Mucosa of descending colon (tissue), 3 donors: ENCODE measurements at places on chromosomes 3 and 15.

- no peak for DNase-seq
These were observed 123.8 kb upstream of the C15orf61 start for GRCh38 chr15:67397139-67397538.

DNA sequence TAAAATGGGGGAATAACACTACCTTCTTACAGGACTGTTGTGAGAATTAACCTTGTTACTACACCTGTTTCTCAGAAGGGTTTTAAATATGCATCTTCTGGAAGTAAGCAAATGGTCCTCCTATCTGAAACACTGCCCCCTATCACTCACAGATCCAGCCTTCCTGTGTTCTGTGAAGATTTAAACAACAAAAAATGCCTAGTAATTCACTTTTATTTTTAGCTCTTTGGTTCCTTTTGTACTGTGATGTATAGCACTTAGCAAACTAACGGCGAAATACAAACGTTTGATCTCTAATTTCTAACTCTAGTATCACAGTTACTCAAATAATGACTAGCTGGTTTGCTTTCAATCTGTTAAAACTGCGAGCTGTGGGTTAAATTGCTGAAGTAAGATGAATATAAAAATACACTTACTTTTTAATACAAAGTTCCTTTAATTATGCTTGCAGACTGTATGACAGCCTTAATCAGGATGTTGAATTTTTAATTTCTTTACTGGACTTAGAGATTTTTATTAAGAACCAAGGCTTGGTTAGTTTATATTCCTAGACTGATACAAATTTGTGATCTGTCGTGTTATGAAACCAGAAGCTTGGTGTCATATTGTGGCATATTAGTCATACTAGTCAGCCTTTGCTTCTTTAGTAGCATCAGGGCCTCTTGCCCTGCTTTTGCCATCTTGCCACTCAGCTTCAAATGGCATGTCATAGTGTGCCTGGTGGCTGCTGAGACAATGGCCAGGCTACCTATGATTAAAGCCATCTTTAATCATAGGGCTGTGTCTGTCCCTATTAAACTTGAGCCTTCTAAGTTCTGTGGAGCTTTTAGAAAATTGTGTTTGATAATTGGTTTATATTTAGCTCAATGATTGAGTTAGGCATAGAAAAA, 9.2 kb downstream of the EIF3J start:
- no peak for DNase-seq

DNA sequence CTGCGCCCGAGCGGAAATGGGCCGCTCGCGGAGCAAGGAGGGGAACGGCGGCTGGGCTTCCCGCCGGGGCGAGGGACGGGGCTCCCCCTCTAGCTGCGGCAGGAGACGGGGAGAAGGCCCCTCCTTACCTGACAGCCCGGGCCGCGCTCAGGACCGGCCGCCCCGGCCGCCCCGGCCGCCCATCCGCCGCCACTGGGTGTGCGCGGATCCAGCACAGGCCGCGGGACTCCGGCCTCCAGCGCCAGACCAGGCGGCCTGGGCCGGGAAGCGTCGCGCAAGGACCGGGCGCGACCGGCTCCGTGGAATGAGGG, 296 bp downstream of the TPRA1 start:
- DNase-seq, result peak; percentile 71

DNA sequence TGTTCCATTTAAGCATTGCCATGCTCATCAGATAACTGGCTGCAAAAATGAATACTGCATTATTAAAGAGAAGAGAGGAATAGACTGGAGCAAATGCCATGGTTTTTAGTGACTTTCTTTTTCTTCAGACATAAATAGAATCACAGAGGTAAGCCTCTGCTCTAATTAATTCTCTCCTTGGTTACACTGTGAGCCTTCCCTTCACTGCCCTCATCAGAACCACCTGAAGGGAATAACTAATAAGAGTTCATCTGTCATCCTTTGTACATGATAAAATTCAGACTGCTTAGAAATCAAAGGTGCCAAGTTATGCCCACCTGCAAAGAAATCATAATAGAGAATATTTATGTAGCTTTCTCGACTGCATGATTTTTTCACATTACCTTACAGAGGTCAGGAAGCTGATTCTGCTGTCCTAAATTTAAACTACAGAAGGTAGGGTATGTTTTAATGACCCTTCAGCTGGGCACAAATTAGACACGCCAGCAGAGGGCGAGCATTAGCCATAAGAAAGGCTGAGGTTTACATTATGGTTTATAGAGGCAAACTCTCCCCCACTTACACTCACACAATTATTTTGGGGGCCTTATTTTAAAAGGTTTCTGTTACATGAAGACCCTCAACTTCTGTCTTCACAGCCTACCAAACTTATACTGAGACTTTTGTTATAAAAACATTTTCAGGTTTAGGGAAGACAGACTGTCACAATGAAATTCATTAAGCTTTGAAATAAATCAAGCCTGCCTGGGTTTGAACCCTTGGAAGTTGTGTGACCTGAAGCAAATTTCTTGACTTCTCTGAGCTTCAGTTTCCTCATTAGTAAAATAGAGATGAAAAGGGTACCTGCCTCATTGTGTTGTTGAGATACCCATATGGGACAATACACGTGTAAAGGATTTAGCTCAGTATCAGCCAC, 15.3 kb upstream of the UNC13C start:
- DNase-seq, result peak; percentile 38

- no peak for DNase-seq
These were observed 6.2 kb upstream of the PTPN23 start for GRCh38 chr3:47374587-47374986.

GRCh38 chr3:40099871-40100270, 209.6 kb upstream of the EIF1B start:
- no peak for DNase-seq

DNA sequence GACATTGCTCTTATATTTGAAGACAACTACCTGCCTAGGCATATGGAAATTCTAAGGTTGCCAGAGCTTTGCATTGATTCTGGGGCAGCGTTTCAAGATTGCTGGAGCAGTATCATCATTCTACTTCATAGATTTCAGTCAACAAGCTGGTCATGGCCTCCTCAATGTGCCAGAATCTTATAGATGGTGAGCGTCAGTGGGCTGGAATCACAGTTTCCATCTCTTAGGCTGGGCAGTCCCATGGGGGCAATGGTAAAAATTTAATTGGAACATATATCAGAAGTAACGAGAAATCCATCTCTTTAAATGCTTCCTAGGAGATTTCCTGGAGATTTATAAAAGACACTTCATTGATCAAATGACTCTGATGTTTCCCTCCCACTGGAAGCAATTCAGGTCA, 258.3 kb downstream of the SV2B start:
- no peak for DNase-seq

GRCh38 chr3:42651248-42652091, 2.0 kb upstream of the ZBTB47 start:
- DNase-seq, result no peak

DNA sequence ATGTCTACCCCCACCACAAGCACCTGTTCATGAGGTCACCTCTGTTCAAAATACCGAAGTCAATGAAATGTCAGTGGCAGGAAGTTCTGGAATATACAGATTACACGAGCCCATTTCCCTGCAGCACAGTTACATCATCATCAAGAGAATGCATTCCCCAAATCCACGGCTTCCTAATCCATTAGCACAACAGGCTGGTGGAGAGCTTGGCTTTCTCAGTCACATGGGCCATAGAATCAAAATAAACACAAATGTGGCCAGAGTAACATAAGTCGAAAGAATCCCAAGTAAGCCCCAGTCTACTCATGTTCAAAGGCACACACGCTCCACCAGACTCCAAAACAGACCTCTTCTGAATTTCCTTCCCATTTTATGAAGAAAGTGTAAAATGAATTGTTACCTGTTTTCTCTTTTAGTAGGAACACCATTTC, 419.3 kb downstream of the MAGI1 start:
- no peak for DNase-seq

DNA sequence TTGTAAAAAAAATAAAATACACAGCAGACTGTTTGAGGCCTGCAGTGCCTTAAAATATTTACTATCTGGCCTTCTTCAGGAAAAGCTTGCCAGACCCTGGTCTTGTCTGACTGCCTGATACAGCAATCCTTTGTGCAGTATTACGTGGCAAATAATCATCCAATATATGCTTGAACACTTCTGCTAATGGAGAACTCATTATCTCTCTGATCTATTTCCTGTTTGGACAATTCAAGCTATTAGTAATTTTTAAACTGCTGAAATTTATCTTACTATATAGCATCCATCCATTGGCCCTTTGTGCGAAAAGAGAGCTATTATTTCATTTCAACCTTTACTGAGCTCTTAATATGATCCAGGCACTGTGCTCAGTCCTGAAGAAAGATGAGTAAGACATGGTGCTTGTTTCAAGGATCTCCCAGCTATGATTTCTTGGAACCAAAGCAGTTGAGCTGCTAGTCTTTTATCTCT, 15.9 kb downstream of the ATG7 start:
- DNase-seq, result no peak
